Neuronal stem cell (in vitro differentiated cells): ENCODE measurements at places on chromosomes 7 and 10.

DNA sequence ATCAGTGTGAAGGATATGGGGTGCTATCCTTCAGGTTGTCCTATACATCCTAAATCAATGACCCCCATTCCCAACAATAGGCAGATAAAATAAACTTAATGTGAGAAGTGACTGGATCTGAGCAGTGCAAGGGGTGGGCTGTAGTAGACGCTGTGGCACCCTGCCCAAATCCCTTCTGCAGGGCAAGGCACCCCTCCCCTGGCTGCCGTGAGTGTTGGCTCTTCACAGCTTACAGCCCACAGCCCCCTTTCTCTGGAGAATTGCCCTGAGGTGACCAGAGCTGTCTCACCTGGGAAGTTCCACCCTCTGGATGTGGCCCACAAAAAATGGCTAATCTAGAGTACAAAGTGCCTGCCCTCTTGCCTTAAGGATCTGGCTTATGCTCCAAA, 25.8 kb upstream of the PPIF start:
- DNase-seq, result no peak

DNA sequence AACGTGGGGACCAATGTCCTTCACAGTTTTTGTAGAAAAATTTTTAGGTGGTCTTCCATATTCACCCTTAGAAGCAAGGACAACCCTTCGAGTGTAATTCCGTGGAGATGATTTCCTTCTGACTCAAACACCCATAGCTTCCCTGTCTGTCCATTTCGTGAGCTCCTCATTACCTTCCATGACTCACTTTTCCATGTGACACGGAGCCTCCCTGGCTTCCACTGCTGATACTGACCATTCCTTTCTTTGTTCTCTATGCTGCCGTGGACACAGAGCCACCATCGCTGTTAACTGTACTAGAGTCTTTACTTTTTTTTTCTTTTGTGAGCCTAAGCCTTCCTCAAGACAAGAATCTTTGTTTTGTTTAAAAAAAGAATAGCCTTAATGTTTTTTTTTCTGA, 12.5 kb upstream of the ARMS2 start:
- no peak for DNase-seq

GRCh38 chr7:1227814-1228544, 4.7 kb upstream of the UNCX start:
- DNase-seq, result no peak

DNA sequence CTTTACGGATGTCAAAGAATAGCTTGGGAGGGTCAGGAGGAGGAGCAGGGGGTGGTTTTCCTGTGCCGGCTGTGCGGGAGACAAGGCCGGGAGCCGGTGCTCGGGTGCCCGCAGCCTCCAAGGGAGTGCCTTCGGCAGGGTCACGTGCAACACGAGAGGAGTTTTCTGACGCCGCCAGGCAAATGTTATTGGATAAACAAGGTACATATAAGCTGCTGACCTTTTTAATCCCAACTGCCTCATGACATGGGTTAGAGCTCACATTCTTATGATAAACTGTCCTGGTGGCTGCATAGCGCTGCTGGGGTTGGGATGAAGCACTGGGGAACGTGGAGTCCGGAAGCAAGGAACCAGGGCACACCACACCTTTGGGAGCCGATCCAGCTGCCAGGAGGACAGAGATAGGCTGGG, 124.8 kb upstream of the PDLIM1 start:
- DNase-seq, result no peak

GRCh38 chr7:85014936-85015660, 171.8 kb downstream of the SEMA3D start:
- no peak for DNase-seq

- no peak for DNase-seq
Measured at GRCh38 chr7:108054537-108054936, 51.6 kb upstream of the LAMB1 start.

- DNase-seq, result no peak
Measured at GRCh38 chr10:129387258-129387525, 79.8 kb upstream of the MGMT start.

DNA sequence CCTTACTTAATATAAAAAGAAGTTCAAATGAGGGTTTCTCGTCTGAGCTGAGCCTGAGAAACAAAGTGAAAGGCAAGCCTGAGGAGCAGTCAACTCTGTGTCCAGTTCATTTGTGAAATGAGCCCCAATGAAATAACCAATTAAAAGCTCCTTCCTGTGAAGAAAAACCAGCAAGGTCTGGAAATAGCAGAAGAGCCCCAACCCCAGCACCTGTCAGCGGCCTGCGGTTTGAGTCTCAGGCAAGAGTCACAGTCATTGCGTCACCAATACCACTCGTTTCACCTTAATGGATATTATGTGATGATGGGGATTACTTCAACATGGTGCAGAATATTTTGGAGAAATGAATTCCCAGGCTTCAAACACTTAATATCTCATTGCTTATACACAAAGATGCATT, 211.3 kb upstream of the DPP6 start:
- DNase-seq, result no peak

DNA sequence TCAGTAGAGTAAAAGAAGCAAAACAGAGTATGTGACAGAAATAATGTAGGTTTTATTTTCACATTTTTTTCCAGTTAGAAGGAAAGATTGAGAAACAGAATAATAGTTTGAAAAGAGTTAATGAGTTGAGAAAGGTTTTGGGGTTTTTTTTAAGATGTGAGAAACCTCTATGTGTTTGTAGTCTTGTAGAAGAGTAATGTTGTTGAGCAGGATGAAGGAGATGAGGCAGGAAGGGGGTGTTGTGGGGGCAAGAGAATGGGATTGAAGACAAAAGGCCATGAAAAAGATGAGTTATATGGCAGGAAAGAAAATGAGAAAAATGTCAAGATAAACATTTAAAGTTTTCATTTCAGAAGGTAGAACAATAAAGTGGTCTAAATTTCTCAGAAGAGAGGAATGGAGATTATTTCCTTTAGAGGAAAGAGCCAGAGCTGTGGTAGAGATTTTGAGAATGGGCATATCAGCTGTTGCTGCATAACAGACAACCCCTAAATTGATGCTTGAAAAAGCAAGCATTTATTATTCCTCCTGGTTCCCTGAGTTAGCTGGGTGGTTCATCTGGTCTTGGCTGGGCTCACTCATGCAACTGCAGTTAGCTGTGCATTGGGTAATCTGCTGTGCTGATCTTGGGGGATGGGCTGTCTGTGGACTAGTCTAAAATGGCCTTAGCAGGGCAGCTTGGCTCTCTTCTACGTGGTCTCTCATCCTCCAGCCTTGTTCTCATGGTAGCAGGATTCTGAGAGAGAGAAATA, 27.1 kb downstream of the PCGF5 start:
- no peak for DNase-seq

- DNase-seq, result peak; percentile 72
Measured at GRCh38 chr10:77846718-77847311, 79.7 kb downstream of the DLG5 start.

GRCh38 chr10:73894245-73894971, 16.5 kb upstream of the PLAU start:
- no peak for DNase-seq

- no peak for DNase-seq
Measured at GRCh38 chr7:81162771-81163525, 244.1 kb upstream of the SEMA3C start.

DNA sequence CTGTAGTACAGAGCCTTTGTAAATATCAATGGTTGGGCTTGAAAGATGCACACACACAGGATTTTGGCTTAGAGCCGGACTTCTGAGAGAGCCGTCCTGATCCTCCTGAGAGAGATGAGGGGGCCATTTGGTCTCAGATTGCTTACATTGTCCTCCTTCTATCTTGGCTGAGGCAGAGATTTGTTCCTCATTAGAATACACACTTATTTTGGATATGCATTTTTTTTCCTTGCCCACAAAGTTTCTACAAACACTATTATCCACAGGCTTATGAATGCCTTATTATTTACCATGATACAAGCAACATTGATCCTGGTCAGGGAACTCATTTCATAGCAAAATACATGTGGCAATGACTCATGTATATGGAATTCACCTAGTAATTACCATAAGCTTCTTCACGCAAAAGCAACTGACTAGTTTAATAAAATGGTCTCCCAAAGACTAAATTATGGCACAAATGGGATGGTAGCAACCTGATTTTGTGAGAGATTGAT, 175.3 kb downstream of the MDFIC start:
- DNase-seq, result no peak

DNA sequence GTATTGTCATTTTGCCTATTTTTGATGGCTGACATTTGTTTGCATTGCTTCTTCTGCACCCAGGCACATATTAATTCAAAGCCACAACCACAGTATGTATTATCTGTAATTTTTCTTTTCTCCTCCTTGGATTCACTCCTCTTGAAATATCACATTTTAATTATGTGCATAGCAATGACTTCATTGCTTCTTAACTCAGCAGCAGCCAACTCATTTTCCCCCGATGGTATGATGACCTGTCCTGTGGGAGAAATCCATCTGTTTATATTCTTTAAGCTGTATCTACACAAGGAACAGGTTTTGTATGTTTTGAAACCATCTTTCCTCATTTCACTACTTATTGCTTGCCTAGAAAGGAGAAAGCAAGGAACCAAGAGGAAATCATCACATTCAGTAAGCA, 588.8 kb downstream of the INHBA start:
- no peak for DNase-seq

- DNase-seq, result no peak
Measured at GRCh38 chr7:30713392-30713791, 31.1 kb upstream of the CRHR2 start.
